ENCODE measurements at places on chromosomes 13 and 19. TPM values are rescaled to one million over a fixed set of nuclear protein-coding genes. Genes with fewer than 3 reads are reported as not detected.
A peak's percentile ranks its signal among the peaks of the same experiment; 100 is the strongest.

GRCh38 chr19:33303791-33304345 lies 1.5 kb upstream of the CEBPA start:
- no peak overlapping the region for H3K4me3 ChIP-seq
- no peak overlapping the region for H3K27ac ChIP-seq
- no peak for DNase-seq
- no peaks in the 10 kb centered on the region for H3K4me1 ChIP-seq

GRCh38 chr13:34816908-34817665 lies 125.0 kb upstream of the NBEA start:
- no peak overlapping the region for H3K27ac ChIP-seq
- H3K27me3 ChIP-seq = no peaks in the 10 kb centered on the region
- DNase-seq = no peak
- no peak overlapping the region for H3K4me3 ChIP-seq
- H3K4me1 ChIP-seq = no peaks in the 10 kb centered on the region
- no peaks in the 10 kb centered on the region for H3K36me3 ChIP-seq

- H3K4me1 ChIP-seq = no peaks in the 10 kb centered on the region
- no peak overlapping the region for H3K4me3 ChIP-seq
- H3K27me3 ChIP-seq = no peaks in the 10 kb centered on the region
- no peaks in the 10 kb centered on the region for H3K36me3 ChIP-seq
- DNase-seq = no peak
Observed at GRCh38 chr13:100853434-100853833, 178.8 kb upstream of the TMTC4 start.

NDUFB7 gene
- total RNA-seq = 357 TPM

PCDH9 gene
- total RNA-seq = 4.8 TPM

GRCh38 chr13:110985541-110985940 lies 70.7 kb upstream of the ANKRD10 start:
- peaks cover 4% of the 10 kb centered on the region for H3K27me3 ChIP-seq
- no peak overlapping the region for H3K27ac ChIP-seq
- H3K36me3 ChIP-seq = no peaks in the 10 kb centered on the region

GRCh38 chr13:83515268-83516015 lies 366.8 kb downstream of the SLITRK1 start:
- H3K36me3 ChIP-seq = no peaks in the 10 kb centered on the region
- DNase-seq = no peak
- no peak overlapping the region for H3K27ac ChIP-seq
- H3K4me1 ChIP-seq = no peaks in the 10 kb centered on the region
- no peak overlapping the region for H3K4me3 ChIP-seq

CHAF1A gene
- total RNA-seq = 3.4 TPM

DHDH gene
- total RNA-seq = 0.38 TPM

DACT3 gene
- total RNA-seq = 3.5 TPM

DNA sequence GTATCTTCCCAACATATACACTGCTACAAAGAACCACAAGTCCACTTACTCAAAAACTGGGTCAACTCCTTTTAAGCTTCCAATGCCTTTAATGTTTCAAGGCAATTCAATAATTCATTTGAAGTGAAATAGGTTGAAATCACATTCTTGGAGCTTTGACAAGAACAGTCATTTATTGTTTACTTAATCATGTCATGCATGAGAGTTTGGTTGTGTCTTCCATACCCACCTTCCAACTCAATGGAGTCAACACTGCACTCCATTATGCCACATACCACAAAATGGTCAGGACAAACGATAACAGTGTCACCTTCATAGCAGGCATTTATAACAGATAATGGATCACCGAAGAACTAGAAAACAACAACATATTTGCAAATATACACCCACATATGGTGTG lies 506.3 kb downstream of the UQCRFS1 start:
- no peaks in the 10 kb centered on the region for H3K4me1 ChIP-seq
- no peak for DNase-seq
- H3K4me3 ChIP-seq = no peak overlapping the region

DNA sequence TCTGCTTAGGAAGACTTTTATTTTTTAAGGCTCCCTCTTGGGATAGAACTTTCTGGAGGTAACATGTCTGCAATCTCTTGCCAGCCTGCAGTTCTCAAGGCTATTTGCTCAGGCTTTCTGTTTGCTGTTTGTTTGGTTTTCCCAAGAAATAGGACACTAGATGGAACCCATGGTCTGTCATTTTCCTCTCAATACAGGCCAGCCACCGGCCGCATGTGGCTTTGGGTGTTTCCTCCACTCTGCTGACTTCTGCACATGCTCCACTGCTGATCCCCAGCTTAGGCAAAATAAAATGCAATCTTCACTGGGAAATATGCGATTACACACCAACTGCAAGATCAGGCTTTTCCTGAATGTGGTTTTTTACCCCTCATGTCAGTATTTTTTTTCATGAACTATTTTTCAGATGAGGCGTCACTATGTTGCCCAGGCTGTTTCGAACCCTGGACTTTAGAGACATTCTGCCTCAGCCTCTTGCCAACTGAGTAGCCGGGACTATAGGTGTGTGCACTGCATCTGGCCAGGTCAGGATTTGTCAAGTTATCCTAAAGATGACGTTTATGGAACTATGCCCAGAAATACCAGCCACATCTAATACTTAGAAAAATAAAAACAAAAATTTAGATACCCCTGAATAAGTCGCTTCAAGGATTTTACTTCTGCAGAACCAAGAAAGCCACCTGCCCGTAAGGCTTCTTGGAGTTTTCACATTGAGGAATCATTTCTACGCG lies 94.3 kb upstream of the PABPC3 start:
- DNase-seq = no peak
- H3K36me3 ChIP-seq = no peaks in the 10 kb centered on the region
- H3K27ac ChIP-seq = no peak overlapping the region
- H3K4me1 ChIP-seq = no peaks in the 10 kb centered on the region
- peaks cover 8% of the 10 kb centered on the region for H3K27me3 ChIP-seq

- no peak for DNase-seq
- no peaks in the 10 kb centered on the region for H3K36me3 ChIP-seq
- no peaks in the 10 kb centered on the region for H3K27me3 ChIP-seq
- H3K27ac ChIP-seq = no peak overlapping the region
- H3K4me1 ChIP-seq = no peaks in the 10 kb centered on the region
Observed at GRCh38 chr13:62129000-62129551, 713.4 kb upstream of the PCDH20 start.

DNA sequence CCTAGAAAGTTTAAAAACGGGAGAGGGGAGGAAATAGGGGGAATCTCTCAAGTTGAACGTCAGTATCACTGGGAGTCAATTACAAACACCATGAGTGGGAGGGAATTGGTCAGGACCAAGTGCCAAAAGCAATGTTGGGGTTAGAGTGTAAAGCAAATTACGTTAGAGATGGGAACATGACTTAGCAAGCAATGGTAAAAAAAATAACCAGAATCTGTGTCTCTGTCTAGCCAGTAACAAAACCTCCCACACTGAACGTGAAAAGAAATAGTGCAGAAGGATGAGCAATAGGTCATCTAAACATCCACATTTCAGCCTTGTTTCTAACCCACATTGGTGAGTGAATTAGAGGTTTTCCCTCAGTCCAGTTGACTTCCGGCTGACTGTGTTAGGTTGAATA lies 242.2 kb downstream of the COG6 start:
- H3K27ac ChIP-seq = no peak overlapping the region
- no peak for DNase-seq
- H3K27me3 ChIP-seq = no peaks in the 10 kb centered on the region
- peaks cover 8% of the 10 kb centered on the region for H3K4me1 ChIP-seq
- no peak overlapping the region for H3K4me3 ChIP-seq

GRIN3B gene
- not detected for total RNA-seq

ELSPBP1 gene
- not detected for total RNA-seq

DNA sequence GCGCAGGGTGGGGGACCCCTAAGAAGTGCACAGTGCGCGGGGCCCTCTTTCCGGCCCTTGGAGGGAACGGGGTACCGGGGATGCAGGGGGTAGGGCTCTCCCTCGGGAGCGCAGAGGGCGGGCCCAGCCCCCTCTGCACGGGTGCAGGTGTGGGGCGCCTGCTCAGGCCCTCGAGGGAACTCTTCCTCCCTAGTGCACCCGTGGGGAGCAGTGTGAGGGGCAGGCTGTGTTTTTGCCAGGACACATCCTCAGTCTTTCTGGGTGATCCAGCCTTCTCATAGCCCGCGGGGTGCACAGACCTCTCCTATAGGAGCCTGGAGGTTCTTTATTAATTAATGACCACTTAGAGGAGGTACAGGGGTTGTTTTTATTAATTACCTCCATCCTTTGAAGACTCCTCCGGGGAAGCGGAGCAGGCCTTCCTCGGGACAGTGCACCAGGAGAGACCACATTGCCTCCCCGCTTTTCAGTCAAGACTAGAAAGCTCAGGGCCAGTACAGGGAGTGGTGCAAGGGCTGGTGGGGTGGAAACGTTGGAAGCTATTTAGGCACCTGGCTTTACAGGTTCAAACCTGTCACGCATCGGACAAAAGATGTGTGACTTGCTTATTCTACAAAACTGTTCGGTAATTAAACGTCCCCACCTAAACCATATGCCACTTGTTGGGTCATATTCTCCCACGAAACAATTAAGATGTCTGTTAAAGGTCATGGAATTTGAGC lies 598 bp upstream of the GJB6 start:
- H3K27me3 ChIP-seq = peaks cover 21% of the 10 kb centered on the region
- no peaks in the 10 kb centered on the region for H3K36me3 ChIP-seq
- DNase-seq = no peak
- H3K4me3 ChIP-seq = no peak overlapping the region
- no peaks in the 10 kb centered on the region for H3K4me1 ChIP-seq
- no peak overlapping the region for H3K27ac ChIP-seq

GRCh38 chr13:111399334-111399733 lies 78.9 kb downstream of the TEX29 start:
- no peak for DNase-seq
- H3K4me1 ChIP-seq = no peaks in the 10 kb centered on the region
- no peaks in the 10 kb centered on the region for H3K36me3 ChIP-seq
- H3K27ac ChIP-seq = no peak overlapping the region

DNA sequence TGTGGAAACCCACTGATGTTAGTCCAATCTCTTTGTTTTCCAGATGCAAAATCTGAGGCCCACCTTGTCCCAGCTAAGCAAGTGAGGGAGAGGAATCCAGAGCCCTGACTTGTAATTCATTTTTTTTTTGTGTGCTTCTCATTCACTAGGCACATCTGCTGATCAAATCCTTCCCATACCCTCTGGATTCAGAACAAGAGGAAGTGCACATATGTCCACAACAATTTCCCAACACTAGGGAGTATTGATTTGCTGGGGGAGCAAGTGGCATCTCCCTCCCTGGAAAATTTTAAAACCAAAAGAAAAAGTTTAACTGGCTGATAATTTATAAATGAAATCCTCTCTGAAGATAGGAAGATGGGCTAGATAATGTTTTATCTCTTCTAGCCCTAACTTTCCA lies 94.6 kb upstream of the RFC3 start:
- H3K36me3 ChIP-seq = no peaks in the 10 kb centered on the region
- H3K27me3 ChIP-seq = no peaks in the 10 kb centered on the region
- H3K4me3 ChIP-seq = no peak overlapping the region
- DNase-seq = no peak

- no peak overlapping the region for H3K4me3 ChIP-seq
- H3K27ac ChIP-seq = no peak overlapping the region
- peaks cover 38% of the 10 kb centered on the region for H3K4me1 ChIP-seq
- H3K27me3 ChIP-seq = no peaks in the 10 kb centered on the region
- DNase-seq = peak; percentile 43
- no peaks in the 10 kb centered on the region for H3K36me3 ChIP-seq
Observed at GRCh38 chr19:1851654-1852580, 3.6 kb upstream of the REXO1 start.

DNA sequence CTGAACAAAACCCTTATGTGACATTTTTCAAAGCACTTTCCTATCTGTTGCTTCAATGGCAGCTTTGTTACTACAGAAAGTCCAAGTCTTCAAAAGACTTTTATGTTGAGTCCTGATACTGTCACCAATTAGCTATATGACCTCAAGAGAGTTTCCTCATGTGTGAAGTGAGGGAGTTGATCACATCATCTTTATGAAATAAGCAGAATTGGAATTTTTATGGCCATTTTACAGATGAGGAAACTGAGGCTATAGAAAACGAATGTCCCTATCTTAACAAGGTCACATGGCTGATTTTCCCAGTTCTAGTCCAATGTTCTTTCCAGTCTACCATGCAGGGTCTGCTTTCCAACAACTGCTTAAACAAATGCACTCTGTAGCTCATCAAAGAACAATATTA lies 2.6 kb downstream of the TNFRSF19 start:
- no peak overlapping the region for H3K4me3 ChIP-seq
- no peaks in the 10 kb centered on the region for H3K4me1 ChIP-seq
- no peaks in the 10 kb centered on the region for H3K36me3 ChIP-seq
- H3K27me3 ChIP-seq = peaks cover 16% of the 10 kb centered on the region
- no peak overlapping the region for H3K27ac ChIP-seq

GRCh38 chr13:88628882-88629281 lies 957.7 kb downstream of the SLITRK5 start:
- no peaks in the 10 kb centered on the region for H3K27me3 ChIP-seq
- no peak for DNase-seq
- no peak overlapping the region for H3K27ac ChIP-seq
- no peaks in the 10 kb centered on the region for H3K4me1 ChIP-seq

All from adrenal gland (tissue), 19 donors.